ENCODE measurements at places on chromosomes 2 and 18.
A peak's percentile ranks its signal among the peaks of the same experiment; 100 is the strongest.

- DNase-seq: no peak
Measured at GRCh38 chr2:2682700-2683342, 351.7 kb upstream of the MYT1L start.

DNA sequence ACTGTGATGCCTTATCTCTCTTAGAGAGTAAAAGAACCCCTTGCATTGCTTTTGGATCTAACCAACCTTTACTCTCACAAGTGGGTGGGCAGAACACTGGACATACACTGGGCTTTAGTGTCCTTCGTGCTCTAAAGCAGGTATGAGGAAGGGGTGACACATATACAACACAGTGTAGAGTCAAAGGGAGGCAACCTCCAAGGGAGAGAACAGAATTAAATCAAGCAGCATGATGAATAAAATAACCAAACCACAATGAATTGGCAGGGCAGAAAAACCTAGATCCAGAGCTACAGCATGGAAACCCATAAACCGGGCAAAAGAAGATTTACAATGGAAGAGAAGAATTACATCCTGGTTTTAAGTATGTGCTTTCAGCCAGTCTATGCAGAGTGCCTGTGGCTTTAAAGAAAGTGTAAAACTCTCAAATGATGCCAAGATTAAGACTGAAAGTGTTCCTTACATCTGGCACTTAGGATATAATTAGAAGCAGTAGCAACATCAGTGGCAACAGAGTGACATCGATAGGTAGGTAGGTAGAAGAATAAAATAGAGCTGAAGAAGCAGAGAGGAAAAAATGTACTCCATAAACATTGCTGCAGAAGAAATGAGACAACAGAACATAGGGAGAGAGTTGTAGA, 191.7 kb upstream of the ZC3H15 start:
- DNase-seq: no peak

GRCh38 chr2:240648155-240648649, 22.9 kb downstream of the GPR35 start:
- no peak for DNase-seq

DNA sequence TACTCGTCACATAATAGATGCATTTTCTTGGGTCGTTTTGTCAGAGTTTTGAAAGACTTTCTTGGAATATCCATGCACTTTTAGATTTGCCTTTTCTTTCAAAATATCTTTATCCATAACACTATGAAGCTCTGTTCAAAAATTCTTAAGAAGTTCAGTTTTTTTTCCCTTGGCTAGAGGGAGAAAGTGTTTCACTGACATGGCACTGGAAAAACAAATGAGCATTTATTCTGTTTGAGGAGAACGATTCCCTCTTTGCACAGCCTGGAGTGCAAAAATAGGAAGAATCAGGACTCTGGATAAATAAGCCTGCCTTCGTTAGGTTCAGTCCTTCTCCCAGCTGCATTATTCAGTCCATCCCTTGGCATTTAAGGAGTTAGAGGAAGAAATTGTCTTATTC, 91.0 kb upstream of the RPE start:
- no peak for DNase-seq

DNA sequence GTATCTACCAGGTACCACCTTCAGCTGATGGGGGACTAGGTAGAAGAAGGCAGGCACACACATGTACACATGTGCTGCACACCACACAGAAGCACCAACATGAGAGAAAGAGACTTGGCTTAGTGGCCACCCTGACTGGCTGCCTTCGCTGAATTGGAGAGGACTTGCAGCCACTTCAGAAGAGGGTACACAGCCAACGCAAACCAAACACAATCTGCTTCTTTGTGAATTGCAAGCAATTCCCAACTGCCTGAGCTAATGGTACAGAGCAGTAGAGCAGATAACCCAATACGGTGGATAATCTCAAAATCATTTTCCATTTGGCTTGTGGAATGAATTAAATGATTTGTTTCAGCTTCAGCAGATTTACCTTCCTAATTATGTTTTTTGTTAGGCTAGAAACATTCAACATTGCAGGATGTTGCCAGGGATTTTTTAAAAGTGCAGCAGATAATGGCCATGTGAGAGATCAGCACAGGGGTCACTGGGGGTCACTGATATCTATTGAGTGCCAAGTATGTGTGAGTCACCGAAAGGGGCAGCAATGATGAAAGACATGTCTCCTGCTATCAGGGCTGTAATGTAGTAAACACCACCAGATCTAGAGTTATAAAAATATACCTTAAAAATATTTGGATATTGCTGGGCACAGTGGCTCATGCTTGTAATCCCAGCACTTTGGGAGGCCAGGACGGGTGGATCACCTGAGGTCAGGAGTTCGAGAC, 652.6 kb downstream of the BCL11A start:
- DNase-seq: no peak

- DNase-seq: peak; percentile 81
Measured at GRCh38 chr18:48749768-48750167, 201.0 kb downstream of the SMAD7 start.
